Mesenchymal stem cell (in vitro differentiated cells and primary cell): ENCODE measurements at places on chromosomes 6 and 20.

DNA sequence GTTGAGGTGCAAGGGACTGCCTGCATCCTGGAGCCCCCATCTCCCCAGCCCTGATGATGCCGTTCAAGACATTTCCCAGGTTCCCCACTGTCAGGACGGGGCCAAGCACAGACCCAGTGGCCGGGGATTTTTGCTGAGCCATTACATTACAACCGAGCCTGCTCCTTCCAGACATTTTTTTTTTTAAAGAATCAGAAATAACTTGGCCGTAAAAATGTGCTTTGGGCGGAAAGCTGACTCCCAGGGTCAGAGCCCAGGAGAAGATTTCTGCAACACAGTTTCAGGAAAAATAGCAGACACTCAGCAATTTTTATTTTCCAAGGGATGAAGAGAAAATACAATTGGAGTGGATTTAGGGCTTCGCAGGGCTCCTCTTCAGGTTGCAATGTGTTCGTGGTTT lies 87.9 kb downstream of the LRFN2 start:
- DNase-seq = no peak

- peak; percentile 9 for DNase-seq
Observed at GRCh38 chr6:118876198-118876597, 17.8 kb upstream of the ASF1A start.

DNA sequence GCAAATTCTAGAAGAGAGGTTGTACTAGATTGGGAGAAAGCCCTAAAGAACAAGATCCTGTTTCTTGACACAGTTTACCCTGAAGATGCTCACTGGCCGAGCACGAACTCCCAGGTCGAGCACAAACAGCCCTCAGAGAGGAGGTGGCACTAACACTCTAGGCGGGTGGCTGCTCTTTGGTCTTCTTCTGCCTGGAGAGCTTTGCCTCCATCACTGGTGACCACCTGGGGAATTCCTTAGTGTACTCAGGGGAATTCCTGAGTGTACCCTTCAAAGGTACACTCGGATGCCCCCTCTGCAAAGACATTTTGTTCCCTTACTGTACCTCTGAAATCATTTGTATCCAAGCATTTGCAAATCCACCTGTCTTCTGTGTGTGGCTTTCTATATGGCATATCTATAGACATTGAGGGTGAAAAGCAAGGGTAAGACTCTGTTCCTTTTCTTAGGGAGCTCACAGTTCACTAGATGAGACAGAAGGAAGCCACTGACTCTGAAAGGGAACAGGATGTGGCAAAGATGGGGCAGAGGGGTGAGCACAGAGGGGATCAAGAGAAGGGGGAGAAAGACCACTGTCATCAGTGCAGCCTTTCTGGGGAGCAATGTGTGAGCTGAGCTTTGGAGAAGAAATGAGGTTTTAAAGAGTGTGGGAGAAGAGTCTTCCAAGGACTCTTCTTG lies 169.8 kb upstream of the PROKR2 start:
- DNase-seq = no peak

- no peak for DNase-seq
Observed at GRCh38 chr6:48150701-48151100, 39.7 kb upstream of the PTCHD4 start.

DNA sequence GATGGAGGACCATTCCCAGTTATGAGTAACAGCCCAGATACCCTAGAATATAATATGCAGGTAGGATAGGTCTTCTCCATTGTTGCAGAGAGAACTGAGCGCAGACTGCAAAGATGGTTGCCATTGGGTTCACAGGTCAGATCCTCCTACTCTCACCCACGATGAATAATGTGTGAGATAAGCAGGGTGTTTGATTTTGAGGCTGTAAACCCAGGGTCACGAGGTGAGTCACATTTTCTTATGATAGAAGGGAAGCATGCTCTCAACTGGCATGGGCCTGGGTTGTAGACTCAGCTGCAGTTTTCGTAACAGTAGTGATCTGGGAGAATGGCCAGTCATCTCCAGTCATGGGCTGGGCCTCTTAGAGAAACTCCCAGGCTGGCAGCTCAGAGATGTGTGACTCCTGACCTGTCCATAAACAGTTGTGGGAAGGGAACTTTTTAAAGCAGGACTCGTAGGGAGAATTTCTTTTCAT lies 74.2 kb downstream of the CD164 start:
- DNase-seq = peak; percentile 69

DNA sequence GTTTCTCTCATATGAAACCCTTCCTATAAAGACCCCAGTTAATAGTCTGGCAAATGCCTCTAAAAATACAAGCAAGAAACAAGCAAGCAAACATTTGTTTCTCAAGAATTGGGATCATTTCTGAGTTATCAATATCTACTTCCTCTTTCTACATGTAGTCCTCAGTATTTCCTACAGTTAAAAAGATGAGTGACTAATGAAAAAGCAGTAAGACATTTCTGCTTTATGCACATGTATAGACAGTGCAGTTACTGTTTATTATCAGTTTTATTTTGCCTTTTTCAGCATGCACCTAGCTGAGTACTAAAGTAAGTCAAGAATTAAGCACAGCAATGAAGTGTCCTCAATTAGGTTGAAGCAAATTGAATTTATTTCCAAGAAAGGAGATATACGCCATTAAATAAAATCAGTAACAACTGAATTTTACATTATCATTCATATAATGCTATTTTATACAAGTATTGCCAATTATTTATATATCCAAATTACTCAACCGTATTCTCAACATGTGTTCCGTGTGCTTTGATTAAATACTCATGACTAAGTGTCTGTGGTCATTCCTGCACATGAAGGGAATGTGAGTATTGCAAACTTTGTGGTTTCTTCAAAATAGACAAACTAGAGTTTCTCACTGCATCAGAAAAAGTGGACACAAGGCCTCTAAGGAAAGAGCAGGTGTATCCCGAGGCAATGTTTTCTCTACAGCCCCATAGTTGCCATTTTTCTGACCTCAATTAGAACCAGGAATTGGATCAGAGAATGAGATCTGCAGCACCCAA lies 159.3 kb upstream of the MARCKS start:
- peak; percentile 92 for DNase-seq

DNA sequence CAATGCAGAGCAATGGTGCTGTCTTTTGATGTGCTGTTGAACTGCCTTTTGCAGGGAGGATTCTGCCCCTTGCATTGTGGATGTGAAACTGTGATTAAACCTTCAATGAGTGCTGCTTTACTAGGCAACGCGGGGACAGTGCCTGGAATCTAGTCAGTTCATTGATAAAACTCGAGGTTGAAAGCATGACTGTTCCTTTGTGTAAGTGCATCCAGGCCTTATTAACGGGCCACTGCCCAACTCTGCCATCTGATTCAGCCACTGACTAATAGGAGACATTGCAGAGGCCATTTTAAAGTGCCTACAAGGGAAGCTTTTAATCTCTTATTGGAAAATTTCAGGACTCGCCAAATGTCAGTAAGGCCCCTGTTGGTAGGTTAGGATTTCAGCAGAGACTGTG lies 49.3 kb downstream of the SLC35F1 start:
- DNase-seq = no peak

DNA sequence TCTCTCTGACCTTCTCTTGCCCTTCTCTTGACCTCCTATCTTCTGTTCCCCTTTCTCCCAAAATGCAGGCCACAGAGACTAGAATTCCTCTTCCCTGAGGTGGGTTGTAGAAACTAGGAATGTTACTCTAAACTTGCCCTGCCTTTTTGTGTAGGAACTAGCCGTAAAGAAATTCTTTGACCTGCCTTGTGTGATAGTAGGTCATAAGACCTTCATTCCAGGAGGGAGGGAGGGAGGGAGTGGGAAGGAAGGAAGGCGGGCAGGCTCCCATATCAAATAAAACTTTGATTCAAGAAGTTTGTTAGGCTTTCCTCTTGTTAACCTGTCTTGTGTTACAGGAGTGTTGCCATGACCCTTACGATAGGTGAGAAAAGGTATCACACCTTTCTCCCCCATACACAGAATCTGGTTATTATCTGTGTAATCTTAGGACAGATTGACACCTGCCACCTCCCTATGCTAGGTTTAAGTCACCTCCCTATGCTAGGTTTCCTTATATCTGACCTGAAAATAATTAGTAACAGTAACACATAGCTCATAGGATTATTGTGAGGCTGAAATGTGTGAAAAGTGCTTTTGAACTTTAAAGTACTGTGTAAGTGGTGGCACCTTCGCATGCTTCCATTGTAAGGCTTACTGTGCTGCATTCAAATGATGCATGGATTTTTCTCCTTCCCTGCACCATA lies 32.6 kb upstream of the FUCA2 start:
- no peak for DNase-seq

- no peak for DNase-seq
Observed at GRCh38 chr6:159929819-159930218, 39.0 kb downstream of the MAS1 start.

- DNase-seq = no peak
Observed at GRCh38 chr6:137928286-137928685, 61.2 kb downstream of the TNFAIP3 start.

GRCh38 chr6:158787395-158787794 lies 31.8 kb downstream of the EZR start:
- DNase-seq = no peak

DNA sequence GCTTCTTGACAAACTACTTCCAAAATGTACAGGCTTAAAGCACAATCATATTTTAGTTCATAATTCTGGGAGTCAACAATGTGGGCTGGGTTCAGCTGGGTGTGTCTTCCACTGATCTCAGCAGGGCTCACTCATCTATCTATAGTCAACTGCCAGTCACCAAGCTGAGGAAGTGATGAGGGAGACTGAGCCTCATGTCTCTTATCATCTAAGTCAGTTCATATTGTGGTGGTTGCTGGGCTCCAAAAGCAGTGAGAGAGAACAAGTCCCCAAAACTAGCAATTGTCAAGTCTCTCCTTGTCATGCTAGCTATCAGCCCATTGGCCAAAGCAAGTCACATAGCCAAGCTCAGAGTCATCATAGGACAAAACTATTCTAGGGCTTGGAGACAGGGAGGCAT lies 465.9 kb upstream of the ARID1B start:
- no peak for DNase-seq

DNA sequence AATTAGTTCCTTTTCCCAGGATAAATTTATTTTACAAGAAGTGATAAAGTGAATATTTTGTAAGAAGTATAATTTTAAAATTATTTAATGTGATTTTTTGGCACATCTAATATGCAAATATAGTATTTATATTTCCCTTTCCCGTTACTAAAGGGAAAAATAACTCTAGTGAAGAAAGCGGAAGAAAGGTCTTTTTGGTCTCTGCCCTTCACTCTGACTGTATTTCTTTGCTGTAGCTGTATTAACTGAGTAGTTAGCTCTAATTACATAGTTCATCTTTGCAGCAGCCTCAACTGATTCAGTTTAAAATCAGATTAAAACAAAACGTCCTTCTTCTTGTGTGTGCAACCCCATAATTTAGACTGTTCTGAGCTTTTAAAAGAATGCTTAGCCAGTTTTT lies 57.4 kb upstream of the RNF144B start:
- DNase-seq = no peak
